Non-pigmented ciliary epithelial cell (primary cell): ENCODE measurements at places on chromosomes 1 and 21.

GRCh38 chr1:60503266-60503925, 429.8 kb upstream of the C1orf87 start:
- DNase-seq, result no peak

DNA sequence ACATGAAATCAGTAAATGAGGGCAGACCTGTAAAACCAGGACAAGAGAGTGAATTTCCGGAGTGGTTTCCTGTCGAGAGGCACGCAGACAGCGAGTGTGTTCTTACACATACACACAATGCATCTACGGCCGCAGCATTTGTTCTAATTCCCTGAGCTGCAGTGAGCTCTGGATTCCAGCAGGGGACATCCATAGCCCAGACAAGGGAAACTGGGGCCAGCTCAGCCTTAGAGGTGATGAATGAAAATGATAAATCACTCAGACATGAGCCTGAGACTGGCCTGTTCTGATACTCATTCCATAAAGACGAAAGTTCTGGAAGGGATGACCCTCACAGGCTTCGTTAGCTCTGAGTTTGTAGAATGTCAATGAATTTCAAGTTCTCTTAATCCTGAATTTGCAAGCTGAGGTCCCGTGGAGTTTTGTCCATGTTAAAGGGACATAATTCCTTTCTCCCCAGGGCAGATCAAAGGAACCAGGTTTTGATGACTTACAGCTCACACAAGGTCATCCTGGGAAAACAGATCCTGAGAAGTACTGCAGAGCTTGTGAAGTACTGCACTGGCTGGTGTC, 207.9 kb upstream of the C1orf87 start:
- DNase-seq, result peak; percentile 80

DNA sequence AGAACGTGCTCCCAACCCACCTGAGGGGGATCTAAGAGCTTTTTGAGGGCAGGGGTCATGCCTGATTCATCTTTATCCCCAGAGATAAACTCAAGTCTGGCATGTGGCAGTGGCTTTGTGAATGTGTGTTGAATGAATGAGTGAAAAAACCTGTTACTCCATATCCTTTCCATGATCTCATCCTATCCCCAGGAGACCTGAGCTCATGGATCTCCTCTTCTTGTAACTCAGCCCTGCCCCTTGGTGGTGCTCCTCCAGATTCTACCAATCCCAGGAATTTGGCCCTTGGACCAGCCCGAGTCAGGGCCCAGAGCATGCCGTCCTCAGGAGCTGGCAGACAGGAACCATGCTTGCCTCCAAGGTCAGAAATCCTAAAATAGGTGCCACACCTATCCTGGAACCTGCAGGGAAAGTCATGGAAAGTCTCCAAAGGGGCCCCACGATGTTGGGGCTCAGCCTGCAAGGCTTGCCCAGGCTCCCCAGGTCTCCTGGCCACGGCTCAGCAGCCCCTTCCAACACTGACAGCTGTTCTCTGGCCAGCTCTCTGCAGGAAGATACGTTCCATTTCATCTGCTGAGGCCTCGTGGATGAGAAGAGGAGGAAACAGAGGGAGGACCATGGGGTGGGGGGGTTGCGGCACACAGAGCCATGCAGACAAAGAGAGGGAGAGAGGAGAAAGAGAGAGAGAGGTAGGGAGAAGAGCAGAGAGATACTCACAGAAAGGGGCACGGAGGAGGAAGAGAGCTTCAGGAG, 214.6 kb downstream of the TRABD2B start:
- DNase-seq, result no peak

DNA sequence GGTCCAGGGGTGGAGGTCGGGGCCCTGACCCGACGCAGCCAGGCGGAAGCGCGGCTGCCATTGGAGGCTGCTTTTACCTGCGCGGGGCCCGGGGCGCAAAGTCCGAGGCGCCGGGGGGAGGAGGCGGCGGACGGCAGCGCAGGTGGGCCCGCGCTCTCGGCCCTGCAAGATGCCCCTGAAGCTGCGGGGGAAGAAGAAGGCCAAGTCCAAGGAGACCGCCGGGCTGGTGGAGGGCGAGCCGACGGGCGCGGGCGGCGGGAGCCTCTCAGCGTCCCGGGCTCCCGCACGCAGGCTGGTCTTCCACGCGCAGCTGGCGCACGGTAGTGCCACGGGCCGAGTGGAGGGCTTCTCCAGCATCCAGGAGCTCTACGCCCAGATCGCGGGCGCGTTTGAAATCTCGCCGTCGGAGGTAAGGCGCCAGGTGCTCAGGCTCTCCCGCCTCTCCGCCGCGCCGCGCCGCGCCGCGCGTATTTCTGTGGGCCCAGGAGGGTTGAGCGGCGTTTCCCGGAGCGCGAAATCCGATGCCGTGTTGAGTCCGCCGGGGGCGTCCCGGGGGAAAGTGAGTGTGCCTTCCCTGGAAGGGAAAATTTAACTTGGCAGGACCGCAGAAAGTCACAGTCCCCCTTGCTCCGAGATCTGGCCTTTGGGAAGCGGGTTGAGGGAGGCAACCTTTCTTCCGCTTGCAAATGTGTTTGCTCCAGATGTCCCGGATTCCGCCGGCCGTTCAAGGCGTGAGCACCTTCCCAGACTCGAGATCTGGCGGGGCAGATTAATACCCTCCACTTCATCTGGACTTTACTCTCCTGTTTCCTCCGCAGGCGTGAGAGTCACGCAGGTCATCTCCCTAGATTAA, at the start of gene GIPC2:
TSS of gene GIPC2 (plus strand) at position 41 of the 853 bp plus-strand sequence. CDS start at position 170, 129 bp downstream.
- DNase-seq, result no peak

DNA sequence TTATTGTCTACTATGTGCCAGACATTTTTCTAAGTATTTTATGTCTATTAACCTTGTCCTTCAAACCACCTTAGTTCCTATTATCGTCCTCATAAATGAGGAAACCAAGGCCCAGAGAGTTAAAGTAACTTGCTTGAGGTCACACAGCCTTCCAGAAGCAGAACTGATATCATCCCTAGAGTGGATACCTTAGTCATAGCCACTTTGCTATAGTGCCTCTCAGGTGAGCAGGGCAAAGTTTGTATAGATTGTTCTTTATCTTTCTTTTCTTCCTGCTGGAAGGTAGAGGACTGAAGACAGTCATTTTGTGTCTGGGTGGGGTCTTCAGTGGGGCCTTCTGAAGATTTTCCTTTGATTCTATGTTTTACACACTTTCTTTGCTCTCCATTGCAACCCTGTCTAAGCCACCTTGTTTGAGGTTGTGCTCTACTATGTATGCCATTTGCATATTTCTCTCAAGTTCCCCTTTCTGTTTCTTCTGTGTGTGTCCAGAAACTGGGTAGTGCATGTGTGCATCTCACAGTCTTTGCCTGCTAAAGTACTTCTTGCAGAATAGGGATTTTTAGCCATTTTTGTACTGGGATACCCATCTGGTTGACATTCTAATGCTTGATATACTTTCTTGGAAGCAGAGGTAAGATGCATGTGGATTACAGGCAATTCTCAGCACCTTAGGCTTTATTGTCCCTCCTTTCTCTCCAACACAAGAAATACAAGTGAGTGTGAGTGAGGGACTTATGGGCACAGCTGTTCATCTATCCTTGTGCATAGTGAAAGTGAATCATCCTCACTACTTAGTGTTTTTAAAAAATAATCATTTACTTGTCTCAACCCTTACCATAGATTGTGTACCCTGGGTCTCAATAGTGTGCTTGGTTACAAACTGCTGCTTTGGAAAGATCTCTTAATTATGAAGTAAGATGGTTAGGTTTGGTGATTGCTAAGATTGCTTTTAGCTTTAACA, 207.6 kb upstream of the HMCN1 start:
- no peak for DNase-seq

- no peak for DNase-seq
Measured at GRCh38 chr1:225926551-225927113, 2.6 kb upstream of the PYCR2 start.

DNA sequence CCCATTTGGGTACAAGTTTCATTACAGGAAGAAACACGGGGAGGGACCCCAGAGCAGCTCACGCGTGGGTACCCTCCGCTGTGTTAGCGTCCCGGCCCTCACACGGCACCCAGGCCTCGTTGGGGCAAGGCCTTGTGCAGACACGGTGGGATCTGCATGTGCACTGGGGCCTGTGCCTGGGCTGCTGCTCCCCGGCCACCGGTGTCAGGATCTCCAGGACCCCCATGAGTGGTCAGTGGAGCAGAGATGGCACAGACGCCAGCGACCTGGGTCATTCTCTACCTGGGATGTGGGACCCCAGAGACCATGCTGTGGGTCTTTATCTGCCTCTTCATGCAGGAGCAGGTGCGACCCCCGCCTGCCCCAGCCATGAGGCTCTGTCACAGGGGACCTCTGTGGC, 5.4 kb upstream of the SAMD11 start:
- no peak for DNase-seq

GRCh38 chr1:227718932-227719331, 16.2 kb downstream of the JMJD4 start:
- no peak for DNase-seq

DNA sequence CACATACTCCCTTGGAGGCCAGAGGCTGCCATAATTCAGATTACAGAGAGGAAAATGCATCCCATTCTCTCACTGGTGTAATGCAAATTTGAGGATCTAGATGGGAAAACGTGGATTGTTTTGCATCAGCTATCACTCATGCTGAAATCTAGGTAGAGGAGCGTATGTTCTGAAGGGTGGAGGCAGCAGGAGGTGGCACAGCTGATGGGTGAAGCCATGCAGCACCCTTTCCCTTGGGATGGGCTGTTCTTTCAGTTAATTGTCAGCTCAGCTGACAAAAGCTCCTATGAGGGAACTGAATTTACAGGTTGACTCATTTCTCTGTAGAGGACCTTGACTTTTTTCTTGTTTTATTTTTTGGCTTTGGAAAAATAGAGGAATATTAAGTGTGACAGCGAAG, 41.8 kb downstream of the CAMTA1 start:
- no peak for DNase-seq

DNA sequence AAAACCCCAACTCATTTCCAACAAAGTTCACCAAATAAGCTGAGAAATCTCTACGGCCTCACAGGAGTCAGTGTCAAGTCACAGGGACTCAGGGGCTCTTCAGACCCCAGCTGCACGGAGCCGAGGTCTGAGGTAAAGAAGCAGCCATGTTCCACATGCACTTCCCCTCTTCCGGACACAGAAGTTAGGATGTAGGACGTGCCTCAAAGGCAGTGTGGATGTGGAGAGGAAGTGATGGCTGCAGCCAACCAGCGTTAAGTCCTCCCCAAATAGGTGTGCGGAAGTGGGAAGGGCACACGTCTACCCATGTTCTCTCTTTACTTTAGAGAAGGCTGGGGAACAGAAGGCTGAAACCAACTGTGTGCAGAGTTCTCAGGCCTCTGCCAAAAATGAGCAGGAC, 14.6 kb upstream of the NCF2 start:
- no peak for DNase-seq

GRCh38 chr1:199789141-199789540, 238.4 kb upstream of the NR5A2 start:
- DNase-seq, result no peak

DNA sequence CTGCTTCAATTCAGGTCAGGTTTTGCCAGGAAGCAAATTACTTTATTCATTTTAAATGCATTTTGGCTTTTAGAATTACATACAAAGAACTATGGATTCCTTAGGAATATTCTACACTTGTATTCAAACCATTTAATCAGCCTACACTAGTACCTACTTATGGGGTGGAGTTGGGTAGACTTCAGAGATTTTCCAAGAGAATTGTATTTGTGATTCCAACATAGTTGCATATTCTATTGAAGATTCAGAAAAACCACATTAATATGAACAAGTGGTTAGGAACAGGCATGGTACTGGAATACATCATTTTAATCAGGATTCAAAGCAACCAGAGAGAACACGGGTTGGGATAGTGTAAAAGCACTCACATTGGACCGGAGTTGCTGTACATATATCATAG, 33.4 kb downstream of the LUZP1 start:
- no peak for DNase-seq

- no peak for DNase-seq
Measured at GRCh38 chr21:20023193-20023592, 975.0 kb upstream of the NCAM2 start.

- peak; percentile 20 for DNase-seq
Measured at GRCh38 chr1:241992734-241993133, 6.2 kb downstream of the MAP1LC3C start.

DNA sequence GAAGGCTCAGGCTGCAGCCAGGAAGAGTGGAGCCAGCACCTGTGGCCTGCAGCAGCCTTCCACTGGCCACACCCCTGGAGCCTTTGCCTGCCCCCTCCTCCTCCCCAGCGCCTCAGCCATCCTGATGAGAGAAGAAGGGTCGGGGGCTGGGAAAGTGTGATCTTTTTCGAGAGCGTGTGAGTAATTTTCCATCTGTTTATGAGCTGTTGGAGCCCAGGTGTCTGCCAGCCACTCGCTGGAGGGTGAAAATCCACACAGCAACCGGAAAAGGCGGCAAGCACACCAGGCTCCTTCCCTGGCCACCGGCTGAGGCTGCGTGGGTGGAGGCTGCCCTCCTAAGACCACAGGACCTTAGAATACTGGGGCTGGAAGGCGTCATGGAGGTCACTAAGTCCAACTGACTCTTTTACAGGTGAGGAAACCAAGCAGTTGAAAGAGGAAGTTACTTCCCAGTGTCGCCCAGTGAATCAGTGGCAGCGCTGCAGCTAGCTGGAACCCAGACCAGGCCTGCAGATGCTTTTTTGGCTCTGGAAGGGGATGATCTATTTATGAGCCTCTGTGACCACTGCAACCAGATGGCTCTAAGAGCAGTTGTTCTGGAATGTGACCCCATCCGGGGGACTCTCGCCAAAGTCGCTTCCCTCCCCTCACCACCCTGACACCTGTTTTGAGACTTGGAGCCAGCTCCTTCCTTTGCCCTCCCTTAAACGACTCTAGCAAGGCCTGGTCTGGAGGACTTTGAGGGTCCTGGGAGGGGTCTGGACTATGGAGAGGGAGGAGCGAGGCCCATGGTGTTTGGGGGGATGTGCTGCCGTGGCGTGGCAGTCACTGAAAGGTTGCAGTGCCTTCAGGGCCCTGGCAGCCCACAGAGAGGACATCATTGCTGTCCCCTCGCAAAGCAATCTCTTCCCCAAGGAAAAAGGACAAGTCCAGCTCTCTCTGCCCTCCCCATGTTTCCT, 54.5 kb downstream of the LGR6 start:
- no peak for DNase-seq

DNA sequence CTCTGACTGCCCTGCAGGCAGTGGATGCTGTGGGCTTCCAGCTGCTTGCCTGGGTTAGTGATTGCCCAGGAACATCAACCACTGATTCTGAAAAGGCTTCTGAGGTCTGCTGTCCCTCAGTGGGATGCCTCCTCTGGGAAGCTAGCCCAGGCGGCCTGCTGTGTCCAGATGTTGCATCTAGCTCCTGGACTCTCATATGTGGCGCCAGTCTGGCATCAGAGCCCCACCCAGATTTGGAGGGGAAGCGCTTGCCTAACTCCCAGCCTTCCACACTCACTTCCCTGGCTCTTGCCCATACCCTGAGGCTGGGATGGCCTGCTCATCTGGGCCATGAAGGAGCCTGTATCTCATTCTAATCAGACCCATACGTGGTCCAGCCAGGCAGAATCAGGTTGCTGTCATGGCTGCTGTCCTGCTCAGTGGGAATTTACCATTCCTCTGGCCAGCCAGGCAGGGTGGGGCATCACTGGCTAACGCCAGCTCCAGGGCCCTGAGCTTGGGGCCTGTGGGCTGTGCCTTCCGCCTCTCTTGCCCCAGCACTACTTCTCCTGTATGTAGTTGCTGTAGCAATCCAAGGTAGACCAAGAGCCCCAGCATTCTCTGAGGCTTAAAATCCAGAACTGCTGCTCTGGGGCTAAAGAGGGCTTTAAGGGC, 4.1 kb downstream of the CSF1 start:
- no peak for DNase-seq

- DNase-seq, result no peak
Measured at GRCh38 chr1:39886757-39887231, 3.5 kb upstream of the TRIT1 start.
